ENCODE measurements at places on chromosomes 12 and 14. TPM values are rescaled to one million over a fixed set of nuclear protein-coding genes. Genes with fewer than 3 reads are reported as not detected.

The TMEM120B gene
- total RNA-seq = 12.8 TPM

The SSTR1 gene
- 0.17 TPM for total RNA-seq

The DNAI7 gene
- not detected for total RNA-seq

The SYNDIG1L gene
- total RNA-seq = not detected

The SIX1 gene
- 7.6 TPM for total RNA-seq

DNA sequence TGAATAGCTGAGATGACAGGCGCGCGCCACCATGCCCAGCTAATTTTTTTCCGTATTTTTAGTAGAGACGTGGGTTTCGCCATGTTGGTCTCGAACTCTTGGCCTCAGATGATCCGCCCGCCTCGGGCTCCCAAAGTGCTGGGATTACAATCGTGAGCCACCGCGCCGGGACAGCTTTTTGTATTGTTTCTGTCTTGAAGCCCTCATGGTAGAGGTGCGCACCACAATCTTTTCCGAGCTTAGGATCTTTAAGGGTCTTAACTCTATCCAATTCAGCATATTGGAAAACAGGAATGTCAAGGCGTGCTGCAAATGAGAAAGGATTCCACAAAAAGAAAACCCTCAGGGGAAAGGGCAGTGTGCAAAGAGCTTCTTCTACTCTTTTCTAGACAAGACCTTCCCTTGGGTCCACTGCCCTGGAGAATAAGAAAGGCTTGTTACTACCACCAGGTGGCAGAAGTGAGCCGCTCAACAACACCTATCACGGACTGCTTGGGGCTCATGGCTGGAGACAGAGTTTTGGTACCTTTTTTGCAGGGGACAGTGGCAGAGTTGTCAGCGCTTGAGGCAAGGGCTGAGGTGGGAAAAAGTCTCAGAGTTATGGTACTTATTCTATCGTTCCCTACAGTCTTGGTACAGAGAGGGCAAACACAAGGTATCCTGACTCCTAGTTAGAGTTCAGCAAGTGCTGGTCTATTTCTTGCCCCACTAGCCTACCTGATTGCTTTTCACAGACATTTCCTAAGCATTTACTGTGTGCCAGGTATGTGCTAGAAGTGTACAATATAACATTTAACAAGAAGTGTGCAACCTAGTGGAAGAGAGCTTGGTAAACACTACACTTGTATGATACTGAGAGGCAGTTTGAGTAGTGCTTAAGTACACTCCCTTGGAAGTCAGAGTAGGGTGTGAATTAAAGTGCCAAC, 16.4 kb upstream of the SP7 start:
- DNase-seq = peak; percentile 79

DNA sequence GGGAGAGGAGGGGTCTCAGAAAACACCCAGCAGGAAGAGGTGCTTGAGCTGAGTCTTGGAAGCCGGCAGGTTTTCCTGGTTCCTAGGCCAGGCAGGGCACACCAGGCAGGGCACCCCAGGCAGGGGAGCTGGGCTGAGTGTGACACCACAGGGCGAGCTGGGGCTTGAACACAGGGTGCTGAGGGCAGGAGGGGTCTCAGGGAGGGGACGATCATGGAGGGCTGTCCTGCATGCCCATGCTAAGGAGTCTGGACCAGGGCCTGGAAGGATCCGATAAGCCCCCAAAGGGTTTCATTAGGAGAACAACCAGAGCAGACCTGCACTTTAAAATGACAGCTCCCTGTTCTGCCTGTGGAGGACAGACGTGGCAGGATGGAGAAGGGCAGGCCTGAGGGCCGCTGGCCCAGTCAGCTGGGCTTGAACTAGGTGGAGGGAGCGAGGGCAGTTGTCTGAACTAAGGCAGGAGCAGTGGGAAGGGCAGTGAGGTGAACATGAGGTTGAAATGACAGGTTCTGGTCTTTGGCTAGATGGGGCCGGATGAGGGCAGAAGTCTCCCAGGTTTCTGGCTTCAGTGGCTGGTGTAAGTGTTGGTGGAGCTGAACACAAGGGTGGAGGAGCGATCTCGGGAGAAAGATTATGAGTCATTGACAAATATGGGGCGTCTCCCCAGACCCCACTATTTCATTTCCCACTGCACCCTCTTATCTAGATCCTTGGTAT, 171.0 kb upstream of the PZP start:
- DNase-seq = no peak

DNA sequence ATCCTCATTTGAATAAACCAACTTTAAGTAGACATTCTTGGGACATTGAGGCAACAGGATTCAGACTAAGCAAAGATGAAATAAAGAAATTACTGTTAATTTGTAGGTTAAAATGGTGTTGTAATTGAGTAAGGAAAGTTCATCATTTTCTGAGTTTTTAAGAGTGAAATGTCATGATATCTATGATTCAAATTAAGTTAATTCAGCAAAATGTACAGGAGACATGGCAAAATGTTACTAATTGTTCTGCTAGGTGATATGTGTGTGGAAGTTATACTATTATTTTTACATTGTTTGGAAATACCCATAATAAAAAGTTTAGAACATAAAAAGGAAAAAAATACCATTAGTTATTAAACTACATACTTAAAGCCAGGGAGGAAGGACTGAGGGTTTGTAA, 55.0 kb upstream of the EGLN3 start:
- DNase-seq = no peak

- DNase-seq = no peak
These were observed 48.6 kb downstream of the SH2B3 start for GRCh38 chr12:111454311-111454710.

- DNase-seq = peak; percentile 40
These were observed 278.8 kb downstream of the ZFP36L1 start for GRCh38 chr14:68513838-68514607.

- DNase-seq = no peak
These were observed 40.0 kb downstream of the ZFYVE1 start for GRCh38 chr14:72986857-72987256.

DNA sequence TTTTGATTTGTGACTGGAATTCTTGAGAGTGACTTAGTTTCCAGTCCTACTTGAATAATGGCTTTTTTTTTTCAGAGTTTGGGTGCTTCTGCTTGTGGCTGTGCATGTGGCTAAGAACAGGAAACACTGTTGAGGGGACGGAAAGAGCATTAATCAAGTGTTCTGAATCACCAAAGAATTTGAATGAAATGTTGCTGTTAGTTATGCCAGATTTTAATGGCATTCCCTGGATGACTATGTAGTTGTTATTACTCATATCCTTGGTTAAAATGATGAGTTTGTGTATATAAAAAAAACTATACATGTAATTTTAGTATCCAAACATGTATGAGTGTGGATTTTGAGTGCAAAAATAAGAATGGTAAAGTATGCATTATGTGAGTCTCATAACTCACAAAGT, 347.9 kb downstream of the BCAT1 start:
- DNase-seq = peak; percentile 92

DNA sequence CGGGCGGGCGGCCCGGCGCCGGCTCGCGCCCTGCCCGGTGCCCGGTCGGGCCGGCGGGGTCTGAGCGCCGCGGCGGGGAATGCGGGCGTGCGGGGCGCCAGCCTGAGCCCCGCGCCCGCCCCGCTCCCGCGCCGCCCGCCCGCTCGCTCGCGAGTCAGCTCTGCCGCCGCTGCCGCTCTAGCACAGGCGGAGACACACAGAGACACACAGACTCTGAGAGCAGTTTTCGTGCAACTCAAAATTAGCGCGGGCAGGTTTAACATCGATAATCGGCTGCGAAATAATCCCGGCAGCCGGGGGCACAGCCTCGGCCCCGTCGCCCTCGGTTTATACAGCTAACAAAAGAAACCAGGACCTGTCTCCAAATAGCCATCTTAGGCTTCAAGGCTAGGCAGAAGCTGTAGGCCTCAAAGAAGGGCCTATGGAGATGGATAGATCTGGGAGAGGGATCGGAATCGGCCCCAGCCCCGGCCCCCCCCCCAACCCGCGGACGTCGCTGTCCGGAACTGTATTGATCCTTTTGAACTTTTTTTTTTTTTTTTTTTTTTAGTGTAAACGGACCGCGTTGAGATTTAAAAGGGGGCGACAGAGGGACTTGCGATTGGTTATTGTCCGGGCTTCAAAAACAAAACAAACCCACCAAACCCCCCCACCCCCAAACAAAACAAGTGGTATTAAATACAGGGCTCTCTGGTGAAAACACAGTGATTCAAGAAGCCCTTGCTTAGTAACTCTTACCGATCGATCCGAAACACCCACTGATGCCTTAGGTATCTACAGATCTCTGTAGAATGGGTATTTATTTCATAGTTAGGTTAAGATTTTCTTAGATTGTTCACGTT, 1.1 kb downstream of the ARID2 start:
- DNase-seq = peak; percentile 33

GRCh38 chr14:91202234-91202974, 42.1 kb downstream of the GPR68 start:
- DNase-seq = no peak

DNA sequence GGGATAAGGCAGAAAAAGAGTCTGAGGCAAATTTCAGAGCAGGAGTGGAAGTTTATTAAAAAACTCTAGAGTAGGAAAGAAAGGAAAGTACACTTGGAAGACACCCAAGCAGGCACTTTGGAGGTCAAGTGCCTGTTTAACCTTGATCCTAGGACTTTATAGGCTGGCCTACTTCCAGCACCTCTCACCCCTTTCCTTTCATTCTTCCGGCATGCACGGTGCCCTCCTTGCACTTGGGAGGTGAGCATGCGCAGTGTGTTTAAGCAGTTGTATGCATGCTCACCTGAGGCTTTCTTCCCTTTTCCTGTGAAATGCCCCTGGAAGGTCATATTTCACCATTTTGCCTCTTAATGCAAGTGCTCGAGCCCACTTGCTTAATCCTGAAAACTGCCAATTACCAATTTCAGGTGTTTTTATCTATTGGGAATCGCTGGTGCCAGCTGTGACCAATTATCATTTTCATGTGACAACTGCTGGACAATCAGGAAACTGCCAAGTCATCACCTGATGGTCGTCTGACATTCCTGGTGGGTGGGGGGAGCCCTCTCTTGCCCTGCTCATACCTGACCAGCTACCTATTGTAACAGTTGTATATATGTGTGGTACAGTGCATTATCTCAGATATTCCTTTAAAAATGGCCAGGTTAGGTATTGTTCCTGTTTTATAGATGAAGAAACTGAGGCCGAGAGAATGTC, 53.5 kb downstream of the SUDS3 start:
- no peak for DNase-seq

DNA sequence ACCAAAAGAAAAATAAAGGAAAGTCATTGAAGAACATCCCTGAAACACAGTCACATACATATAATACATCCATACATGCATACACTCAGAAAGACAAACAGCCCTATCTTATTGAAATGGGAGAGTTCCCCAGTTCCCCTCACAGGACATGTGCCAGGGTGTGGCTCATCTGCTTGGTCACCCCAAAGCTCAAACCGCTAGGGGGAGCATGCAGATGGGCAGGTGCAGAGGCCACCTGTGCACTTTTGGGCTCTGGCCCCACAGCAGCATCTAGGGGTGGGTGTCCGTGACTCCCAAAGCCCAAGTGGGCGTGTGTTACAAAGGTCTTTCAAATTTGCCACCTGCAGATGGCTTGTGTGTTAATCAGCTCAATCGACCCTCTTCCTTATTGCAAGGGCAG, 75.2 kb downstream of the CMAS start:
- DNase-seq = no peak

DNA sequence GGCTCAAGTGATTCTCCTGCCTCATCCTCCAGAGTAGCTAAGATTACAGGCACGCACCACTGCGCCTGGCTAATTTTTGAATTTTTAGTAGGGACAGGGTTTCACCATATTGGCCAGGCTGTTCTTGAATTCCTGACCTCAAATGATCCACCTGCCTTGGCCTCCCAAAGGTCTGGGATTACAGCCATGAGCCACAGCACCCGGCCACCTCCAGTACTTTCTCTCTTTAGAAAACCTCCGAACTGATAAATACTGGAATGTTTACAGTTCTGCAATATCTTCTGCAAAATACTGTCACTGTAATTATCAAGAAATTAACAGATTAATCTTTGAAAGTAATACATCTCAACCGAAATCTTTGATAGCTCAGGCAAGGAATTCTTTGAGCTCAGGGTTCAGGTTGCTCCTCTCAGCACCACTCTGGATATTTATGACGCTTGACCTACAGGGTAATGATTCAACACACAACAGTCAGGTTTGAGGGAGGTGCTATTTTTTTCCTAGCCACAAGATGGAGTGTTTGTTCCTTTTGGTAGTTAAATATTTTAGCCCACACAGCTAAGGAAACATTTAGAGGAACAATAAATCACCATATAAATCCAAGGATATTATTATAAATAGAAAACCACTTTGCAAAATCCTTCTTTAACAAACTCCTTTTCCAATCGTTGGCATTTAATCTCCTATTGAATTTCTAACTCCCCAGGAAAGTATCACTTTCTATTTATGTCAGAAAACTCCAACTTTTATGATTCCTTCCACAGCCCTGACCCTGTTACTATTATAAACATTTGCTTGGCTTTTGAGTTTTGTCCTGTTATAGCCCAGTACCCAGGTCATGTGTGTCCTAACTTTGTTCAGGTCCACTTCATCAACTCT, 48.6 kb upstream of the GTF2A1 start:
- DNase-seq = peak; percentile 85

GRCh38 chr14:66378712-66379505, 107.3 kb upstream of the CCDC196 start:
- peak; percentile 12 for DNase-seq
